ENCODE measurements at places on chromosomes 7 and 10.
A peak's percentile ranks its signal among the peaks of the same experiment; 100 is the strongest.

DNA sequence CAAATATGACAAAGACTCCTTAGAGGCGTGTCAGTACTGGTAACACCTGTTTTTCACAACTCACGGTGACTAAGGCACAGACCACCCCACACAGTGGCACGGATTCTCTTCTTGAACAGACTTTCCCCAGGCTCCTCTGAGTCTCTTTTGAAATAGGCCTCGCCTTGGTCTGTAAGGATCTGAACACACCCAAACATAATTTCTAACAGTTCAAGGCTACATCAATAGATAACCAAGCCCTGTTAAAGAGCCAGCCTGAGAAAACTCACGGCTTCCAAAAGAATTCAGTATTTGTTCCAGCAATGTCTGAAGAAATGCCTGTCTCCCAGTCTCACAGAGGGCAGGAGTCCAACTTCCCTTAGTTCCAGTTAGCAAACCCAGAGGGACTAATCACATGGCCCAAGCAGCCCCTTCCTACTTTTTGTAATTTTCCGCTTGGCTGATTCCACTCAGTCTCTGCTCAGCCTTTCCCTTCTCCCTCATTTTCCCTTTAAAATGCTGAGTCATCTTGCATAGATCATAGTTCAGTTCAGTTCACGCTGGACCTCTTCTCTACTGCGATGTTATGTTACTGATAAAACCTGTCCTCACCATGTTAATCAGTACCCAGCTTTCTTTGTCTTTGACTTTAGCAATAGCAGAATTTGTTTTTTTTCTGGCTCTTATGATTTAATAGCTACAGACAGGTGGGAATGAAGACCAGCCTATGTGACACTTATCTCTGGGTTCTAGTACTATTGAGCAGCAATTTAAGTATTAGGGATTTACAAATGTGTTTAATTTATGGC is 22.6 kb upstream of the AKR1C3 start:
- peaks cover 16% of the 10 kb centered on the region for H3K27me3 ChIP-seq
- no peak for DNase-seq

DNA sequence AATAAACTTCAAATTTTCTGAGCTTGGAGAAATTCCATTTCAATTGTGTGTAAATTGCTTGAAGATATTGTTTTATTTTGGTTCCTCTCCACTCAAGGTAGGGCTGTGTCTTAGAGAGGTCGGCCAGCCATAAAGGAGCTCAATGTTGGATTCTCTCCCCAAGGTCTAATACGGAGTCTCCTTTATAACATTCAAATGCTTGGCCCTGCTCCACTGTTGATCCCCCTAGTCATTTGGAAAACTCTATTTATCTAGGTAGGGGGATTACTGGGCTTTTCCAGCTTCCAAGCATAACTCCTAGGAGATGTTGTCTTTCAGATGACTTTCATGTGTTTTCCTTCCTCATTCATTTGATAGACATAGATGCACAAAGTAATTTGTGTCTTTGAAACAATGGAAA is 170.9 kb downstream of the LRMDA start:
- H3K36me3 ChIP-seq, result no peaks in the 10 kb centered on the region
- peaks cover 49% of the 10 kb centered on the region for H3K27me3 ChIP-seq
- H3K27ac ChIP-seq, result no peak overlapping the region
- H3K4me1 ChIP-seq, result no peaks in the 10 kb centered on the region
- DNase-seq, result no peak

GRCh38 chr10:121854809-121855445 is 72.9 kb downstream of the ATE1 start:
- peaks cover 2% of the 10 kb centered on the region for H3K36me3 ChIP-seq
- H3K27me3 ChIP-seq, result no peaks in the 10 kb centered on the region
- H3K4me1 ChIP-seq, result peaks cover 2% of the 10 kb centered on the region
- no peak overlapping the region for H3K27ac ChIP-seq
- DNase-seq, result no peak

GRCh38 chr10:12687996-12688395 is 313.5 kb downstream of the CCDC3 start:
- peaks cover 12% of the 10 kb centered on the region for H3K4me1 ChIP-seq
- no peaks in the 10 kb centered on the region for H3K27me3 ChIP-seq
- H3K36me3 ChIP-seq, result no peaks in the 10 kb centered on the region
- H3K4me3 ChIP-seq, result no peak overlapping the region
- H3K27ac ChIP-seq, result no peak overlapping the region

DNA sequence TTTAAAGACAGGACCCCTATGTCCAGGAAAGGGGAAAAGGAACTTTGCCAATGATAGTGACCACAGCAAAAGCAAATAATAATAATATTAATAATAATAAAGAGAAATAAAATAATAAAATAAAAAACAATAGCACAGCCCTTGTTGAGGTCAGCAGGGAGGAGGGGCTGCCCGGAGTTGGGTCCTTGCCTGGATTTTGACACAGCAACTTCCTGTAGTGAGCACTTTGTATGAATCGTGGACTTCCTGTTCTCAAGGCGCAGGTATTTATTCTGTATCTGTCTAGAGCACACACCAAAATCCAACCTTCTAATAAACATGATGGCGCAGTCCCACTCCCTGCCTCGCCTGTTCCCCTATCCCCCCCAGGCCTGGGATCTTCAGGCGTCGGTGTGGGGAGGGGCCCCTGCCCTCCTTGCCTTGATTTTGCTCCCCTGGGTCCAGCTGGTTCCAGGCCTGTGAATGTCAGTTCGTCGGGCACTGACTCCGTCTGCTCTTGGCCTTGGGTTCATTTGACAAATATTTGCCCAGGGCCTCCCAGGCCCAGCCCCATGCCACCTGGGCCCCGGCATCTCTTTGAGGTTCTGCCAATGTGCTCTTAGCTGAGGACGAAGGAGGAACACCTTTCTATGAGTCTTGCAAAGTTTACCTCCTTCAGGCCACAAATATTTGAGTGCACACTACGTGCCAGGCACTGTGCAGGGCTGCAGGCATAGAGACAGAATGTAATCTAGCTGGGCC is 13.9 kb downstream of the TRIM8 start:
- peak overlapping the region; percentile 79 for H3K27ac ChIP-seq
- H3K4me3 ChIP-seq, result peak overlapping the region; percentile 70
- H3K4me1 ChIP-seq, result peaks cover 36% of the 10 kb centered on the region

All from T-helper 17 cell (primary cell).